ENCODE measurements at places on chromosomes 16 and 17. TPM values are rescaled to one million over a fixed set of nuclear protein-coding genes. Genes with fewer than 3 reads are reported as not detected.

The ADAP2 gene
- 2.1 TPM for total RNA-seq

DNA sequence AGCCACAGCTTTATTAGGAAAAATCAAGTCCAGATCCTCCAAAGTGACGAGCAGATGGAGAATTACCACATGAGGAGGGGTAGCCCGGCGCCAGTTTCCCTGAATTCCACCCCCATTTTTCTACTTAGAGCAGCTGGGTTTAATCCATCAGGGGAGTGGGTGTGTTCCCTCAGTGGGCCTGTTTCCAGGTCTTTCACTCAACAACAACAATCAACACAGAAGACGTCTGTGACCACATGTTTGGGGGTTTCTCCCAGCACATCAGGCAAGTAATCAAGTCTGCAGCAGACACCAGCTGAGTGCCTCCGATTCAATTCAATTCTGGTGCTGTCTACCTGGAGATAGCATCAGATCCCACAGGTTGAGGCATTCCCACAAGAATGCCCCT, 6.8 kb downstream of the SLC6A2 start:
- no peak for DNase-seq

- DNase-seq: no peak
These were observed 29.7 kb downstream of the MPP2 start for GRCh38 chr17:43877451-43878155.

- DNase-seq: no peak
These were observed 15.4 kb downstream of the HS3ST3B1 start for GRCh38 chr17:14316126-14316832.

GRCh38 chr17:3798273-3799180, 2.5 kb downstream of the ITGAE start:
- DNase-seq: no peak

DNA sequence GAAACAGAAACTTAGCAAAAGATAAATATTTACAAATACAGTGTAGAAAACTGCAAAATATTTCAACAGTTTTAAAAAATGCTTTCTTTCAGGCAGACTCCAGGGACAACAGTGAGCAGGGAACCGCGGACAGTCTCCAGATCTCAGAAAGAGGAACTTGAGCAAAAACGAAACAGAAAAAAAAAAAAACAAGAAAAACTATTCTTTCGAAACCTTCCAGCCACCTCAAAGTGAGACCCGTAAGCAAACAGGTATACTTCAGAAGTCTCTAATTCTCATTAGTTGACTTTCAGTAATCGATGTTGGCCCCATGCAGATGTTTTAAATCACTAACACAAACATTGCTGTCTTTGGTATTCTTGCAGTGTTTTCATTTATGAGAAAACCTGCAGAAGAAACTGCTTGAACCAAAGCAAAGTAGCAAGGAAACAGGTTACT, 15.7 kb upstream of the CCL1 start:
- DNase-seq: no peak

Measured in Calu3 (cell line).